ENCODE measurements at places on chromosomes 7 and 10. TPM values are rescaled to one million over a fixed set of nuclear protein-coding genes. Genes with fewer than 3 reads are reported as not detected.

The GRM3 gene
- 0.18 TPM for total RNA-seq

The TDRD1 gene
- 0.74 TPM for total RNA-seq

GRCh38 chr10:102280397-102281101 lies 35.2 kb downstream of the GBF1 start:
- DNase-seq, result peak; percentile 48

GRCh38 chr10:110258542-110258941 lies 46.2 kb downstream of the SMNDC1 start:
- DNase-seq, result no peak

DNA sequence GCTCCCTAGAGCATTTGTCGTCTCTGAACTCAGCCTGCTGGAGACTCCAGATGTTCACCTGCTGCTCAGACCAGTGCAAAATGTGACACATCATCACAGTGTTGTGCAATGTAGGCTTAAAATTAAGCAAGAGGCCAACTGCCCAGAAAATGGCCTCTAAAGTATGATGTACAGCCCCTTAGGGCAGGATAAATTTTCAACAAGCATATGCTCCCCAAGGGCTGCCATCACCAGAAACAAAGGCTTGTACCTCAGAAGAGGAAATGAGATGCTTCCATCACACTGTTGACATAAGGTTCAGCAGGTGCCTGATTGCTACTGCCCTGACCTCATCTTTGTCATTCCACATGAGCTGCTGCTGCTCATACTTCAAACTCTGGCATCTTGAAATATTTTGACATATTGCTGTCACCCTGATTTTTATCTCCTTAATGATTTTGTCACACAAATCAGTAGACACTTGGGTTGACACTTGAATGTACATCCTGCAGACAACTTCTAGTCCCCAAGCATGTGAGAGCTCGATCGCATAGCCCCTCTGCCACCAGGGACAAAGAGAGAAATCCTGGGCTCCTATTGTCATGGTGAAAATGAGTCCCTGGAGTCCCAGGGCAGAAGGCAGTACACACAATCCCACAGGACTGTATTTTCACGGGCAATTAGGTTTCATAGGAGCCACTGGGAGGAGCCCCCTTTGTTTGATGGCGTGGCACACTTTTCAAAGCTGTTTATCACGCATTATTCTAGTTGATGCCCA lies 219.7 kb upstream of the STK17A start:
- DNase-seq, result no peak

The MINDY3 gene
- 24.7 TPM for total RNA-seq

DNA sequence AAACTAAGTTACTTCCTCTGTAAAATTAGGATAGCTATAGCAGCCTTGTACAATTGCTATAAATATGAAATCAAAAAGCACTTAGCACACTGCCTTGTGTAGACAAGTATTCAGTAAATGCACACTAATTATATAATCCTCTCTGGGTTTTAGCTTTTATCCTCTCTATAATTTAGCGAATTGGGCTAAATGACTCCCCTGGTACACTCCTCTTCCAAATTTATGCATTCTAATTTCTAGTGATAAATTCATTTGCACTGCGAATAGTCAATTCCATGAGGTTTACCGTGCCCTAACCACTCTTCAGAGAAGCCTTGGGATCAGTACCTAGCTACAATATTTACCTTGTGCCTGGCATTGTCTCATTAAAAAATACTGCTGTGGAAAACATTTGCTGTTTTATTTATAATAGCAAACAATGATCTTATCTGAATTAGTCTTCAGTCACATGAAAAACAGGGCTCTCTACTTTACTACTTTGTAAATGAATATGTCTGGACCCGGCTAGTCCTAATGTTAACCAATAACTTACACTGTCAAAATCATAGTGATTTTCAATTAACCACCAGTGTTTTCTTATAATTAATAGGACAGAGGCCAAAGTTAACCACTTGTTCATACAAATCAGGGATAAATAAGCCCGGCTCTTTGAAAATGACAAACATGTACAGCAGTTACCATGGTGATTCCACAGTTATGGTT lies 577.9 kb downstream of the IPMK start:
- DNase-seq, result no peak

DNA sequence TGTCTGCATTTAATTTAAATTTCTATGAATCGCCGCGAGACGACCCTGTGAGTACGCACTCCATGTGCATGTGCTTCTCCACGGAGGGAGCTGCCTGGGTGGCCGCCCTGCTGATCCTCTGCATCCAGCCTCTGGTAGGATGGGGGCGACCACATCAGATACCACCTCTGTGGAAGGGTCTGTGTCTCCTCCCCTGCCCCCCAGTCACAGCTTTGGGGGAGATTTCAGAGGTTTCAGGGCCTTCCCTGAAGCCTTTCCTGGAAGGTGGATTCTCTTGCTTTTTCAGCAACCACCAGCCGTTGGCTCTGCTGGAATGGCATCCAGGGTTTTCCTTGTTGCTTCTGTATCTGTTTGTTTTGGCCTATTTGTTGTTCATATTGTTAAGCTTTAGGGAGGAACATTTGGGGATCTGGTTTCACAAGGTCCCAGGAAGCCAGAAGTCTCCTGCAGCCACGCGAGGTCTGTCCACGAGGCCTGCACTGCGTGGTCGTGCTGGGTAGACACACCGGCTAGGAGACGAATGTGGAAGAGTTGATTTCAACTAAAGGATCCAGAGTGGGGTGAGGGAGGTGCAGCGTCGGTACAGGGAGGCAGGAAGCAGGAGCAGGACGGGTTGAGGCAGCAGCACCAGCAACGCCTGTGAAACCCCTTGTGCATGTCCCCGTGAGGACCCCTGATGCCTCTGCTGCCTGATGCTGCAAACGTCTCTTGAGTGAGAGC lies 329.1 kb downstream of the PTPRN2 start:
- DNase-seq, result no peak

GRCh38 chr10:61778137-61778536 lies 115.4 kb downstream of the CABCOCO1 start:
- no peak for DNase-seq

The CDC123 gene
- 46.6 TPM for total RNA-seq

The ZNF365 gene
- 1.7 TPM for total RNA-seq

DNA sequence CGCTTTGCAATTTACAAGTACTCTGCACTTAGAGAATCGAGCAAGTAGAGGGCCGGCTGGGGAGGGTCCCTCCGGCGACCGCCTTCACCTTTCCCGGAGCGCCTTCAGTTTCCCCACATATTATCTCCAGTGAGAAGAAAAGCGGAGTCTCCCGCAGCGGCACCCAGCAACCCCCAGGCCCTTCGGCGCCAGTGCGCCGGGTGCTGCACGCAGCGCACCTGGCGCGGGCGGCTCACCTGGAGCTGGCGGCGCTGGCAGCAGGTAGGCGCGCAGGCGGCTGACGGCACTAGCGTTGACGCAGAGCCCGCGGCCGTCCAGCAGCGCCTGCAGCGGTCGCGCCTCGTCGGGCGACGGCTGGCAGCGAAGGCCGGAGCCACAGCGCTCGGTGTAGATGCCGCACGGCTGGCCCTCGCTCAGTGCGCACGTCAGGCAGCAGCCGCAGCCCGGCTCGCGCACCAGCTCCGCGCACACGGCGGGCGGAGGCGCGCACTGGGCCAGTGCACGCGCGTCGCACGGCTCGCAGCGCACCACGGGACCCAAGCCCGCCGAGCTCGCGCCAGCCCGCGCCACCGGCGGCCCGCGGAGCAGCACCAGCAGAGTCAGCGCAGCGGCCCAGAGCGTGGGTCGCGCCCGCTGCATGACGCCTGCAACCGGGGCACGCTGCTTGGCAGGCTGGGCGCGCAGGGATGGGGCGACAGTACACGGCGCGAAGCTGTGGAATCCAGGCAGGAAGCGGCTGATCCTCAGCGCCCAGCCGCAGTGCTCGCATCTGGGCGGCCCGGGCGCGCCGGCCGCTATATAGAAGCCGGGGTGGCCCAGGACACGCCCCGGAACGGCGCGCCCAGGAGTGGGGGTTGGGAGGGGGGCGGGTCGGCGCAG lies at the start of gene IGFBP3:
Gene IGFBP3 (minus strand): TSS at position 771 of the 879 bp plus-strand sequence. CDS start 132 bp downstream, at position 639.
- peak; percentile 88 for DNase-seq

DNA sequence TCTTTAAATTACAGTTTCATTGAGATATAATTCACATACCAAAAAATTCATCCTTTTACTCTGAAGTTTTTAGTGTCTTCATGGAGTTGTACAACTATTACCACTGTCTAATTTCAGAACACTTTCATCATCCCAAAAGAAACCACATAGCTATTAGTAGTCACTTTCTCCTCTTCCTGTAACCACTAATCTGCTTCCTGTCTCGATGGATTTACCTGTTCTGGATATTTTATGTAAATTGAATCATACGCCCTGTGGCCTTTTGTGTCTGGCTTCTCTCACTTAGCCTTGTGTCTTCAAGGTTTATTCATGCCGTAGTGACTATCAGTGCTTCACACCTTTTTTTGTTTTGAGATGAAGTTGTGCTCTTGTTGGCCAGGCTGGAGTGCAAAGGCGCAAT lies 135.5 kb downstream of the DOCK1 start:
- DNase-seq, result no peak

The INTS1 gene
- total RNA-seq, result 45.6 TPM

DNA sequence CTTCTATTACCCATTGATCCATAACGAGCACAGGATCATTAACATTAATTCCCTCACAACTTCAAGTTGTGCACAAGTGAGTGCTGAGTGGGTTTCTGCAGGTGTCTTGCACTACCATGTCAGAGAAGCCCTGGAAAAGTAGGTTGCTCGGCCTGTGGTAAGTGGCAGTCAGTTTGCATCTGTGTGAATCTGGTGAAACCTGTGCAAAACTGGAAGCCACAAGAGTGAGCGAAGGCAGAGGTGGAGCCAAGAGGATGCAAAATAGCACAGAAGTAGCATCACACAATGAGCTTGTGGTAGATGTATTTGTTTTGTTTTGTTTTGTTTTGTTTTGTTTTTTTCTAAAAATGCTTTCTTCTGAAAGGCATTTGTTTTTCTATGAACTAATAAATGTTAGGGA lies 181.5 kb downstream of the THSD7A start:
- no peak for DNase-seq

The UNCX gene
- not detected for total RNA-seq

DNA sequence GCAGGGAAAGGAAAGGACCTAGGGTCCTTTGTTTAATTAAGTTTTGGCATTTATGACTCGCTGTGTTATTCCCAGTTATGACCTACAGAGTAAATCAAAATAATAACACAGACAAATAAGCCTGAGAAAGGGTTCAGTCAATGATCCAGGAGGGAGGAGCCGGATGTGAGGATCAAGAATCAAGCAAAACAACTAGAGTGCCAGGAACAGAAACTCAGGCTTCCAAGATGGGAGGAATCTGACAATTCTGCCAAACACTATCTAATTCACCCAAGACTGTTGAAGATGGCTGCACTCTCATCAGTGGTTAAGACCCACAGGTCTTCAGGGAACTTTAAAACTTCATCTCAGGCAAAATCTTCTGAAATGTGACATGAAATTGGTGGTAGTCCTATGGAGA lies 50.3 kb upstream of the PIP4K2A start:
- no peak for DNase-seq

The CPA1 gene
- total RNA-seq, result not detected

- DNase-seq, result no peak
Measured at GRCh38 chr7:33986951-33987947, 81.9 kb downstream of the BMPER start.

GRCh38 chr10:71512761-71513539 lies 116.2 kb downstream of the CDH23 start:
- DNase-seq, result peak; percentile 15

GRCh38 chr10:103871006-103871405 lies 15.6 kb upstream of the SH3PXD2A start:
- DNase-seq, result no peak

DNA sequence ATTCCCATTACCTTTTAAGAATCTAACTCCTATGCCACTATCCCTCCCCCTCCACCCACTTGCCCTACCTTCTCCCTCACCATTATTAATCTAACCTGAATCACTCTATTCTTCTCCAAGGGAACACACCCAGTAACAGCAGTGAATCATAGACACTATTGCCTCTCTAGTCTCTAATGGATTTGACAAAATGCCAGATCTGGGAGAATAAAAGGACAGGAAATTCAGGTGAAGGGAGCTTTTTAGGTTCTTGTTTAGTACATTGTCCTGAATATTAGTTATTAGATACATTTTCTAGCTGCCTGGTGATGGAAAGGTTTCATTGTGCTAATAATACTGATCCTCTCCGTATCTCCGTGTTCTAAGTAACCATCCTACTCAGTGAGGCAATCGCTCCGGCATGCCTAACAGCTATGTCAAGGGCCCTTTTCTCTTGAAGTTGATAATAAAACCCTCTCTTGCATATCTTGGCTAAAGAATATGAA lies 4.1 kb upstream of the SFR1 start:
- DNase-seq, result no peak

The ZNF239 gene
- 2.2 TPM for total RNA-seq

The SORBS1 gene
- 347 TPM for total RNA-seq

- no peak for DNase-seq
Measured at GRCh38 chr10:98016772-98017475, 13.5 kb downstream of the CRTAC1 start.

DNA sequence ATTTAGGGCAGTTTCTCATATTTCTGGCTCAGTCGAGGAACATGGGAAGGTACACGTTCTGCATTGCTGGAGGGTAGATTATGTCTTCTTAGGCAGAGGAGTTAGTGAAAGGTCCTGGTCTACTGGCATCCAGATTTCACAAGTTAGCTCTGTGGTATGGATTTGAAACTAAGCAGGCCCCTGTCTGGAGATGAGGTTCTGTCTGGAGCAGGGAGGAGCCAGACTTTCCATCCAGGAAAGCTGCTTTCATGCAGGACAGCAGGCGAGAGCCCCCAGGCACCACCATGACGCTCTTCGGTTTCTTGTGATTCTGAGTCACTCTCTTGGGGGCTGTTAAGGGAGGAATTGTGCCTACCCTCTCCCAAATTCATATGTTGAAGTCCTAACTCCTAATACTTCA lies 184.3 kb downstream of the KIAA1217 start:
- DNase-seq, result no peak

All from right cardiac atrium (tissue), 5 donors.